ENCODE measurements at places on chromosomes 2 and 18.

DNA sequence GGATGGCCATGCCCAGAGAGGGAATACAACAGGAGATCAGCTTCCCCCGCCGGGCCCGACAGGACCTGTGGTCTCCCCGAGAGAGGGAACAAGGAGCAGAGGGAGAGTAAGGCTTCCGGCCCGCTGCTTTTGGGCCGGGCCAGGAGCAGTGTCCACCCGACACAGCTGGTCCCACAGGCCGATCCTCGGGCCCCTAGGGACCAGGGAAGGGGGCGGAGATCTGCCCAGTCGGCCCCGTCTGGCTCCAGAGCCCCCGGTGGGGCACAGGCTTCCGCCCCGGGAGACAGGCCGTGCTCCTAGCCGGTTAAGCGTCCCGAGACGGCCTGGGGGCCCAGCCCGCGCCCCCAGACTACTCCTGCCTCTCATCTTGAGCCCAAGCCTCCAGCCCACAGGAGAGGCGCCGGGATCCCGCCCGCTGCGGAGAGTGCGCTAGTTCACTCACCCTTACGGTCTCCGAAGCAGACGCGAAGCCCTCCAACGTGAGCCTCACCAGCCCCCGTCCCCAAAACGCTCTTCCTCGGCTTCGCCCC is at the start of gene MCFD2:
Gene MCFD2, minus strand, starts transcription at position 526 of the 530 bp plus-strand sequence. CDS start 6,635 bp downstream, outside the sequence.
- no peak for DNase-seq

DNA sequence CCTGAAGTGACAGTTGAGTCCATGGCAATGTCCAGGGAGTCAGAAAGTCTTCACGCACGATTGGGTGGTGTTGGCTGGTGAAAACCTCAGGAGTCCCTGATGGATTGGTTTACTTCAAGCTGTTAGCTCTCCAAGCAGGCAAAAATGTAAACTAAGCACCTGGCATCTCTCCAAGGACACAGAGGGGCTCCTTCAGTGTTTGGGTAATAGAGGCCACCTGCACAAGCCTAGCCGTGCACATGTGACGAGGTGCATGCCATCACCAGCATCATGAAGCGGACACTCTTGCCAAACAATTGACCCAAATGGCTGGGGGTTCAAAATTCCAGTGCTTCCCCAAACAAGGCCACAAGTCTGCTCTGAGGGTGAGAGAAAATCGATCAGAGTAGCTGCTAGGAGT is 104.7 kb upstream of the CD302 start:
- DNase-seq = no peak

DNA sequence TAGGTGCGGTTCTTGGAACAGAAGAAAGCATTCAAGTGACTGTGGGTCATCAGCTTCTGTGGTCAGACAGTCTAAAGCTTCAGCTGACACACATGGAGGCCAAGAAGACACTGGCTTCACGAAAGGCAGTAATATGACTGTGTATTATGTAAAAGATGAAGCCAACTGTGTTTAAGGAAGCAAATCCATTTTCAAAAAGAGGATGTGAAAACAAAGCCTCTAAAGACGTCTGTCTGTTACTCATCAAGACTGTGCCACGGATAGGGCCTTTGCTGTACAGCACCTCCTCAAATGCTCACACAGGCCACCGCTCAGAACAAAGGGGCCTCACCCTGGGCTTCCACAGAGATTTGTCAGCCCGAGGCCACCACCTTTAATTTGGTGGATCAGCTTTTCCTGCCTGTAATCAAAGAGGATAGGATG is 21.1 kb upstream of the TMEM163 start:
- DNase-seq = no peak

GRCh38 chr2:120105360-120105759 is 92.5 kb downstream of the EPB41L5 start:
- no peak for DNase-seq

DNA sequence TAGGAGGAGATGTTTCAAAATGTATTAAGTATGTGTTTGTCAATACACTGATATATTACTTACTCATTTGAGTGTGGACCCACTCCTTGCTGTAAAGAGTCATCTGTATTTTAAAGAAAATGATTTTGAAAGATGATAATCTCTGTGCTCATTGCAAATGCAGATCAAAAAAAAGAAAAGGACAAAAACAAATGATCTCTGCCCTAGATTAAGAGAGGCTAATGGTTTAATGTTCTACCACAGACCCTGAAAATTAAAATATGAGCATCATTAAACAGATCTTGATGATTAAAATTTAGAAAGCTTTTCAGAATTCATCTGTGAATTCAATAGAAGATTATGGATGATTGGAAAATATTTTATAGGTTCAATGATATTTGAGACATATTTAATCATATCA is 136.5 kb downstream of the CNTNAP5 start:
- no peak for DNase-seq

DNA sequence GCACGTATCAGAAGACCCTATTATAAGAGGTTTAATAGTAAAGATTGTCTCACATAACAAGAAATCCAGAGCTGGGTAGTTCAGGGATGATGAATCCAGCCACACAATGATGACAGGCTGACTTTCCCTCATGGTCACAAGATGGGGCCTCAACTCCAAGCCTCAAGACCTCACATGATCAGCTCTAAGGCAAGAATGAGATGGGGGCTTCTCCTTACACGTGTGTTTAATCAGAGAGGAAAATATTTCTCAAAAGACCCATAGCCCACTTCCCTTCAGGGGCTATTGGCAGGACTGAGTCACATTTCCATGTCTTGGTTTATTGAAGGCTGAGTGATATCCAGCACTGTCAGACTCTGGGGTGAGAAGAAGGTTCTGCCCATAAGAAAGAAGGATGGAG is 100.2 kb upstream of the FOSL2 start:
- no peak for DNase-seq

- DNase-seq = no peak
These were observed 25.8 kb downstream of the TBC1D8 start for GRCh38 chr2:101125374-101125773.

GRCh38 chr2:217816396-217816869 is 186.4 kb downstream of the TNS1 start:
- DNase-seq = no peak

GRCh38 chr2:238344517-238344916 is 24.2 kb downstream of the TRAF3IP1 start:
- DNase-seq = no peak

DNA sequence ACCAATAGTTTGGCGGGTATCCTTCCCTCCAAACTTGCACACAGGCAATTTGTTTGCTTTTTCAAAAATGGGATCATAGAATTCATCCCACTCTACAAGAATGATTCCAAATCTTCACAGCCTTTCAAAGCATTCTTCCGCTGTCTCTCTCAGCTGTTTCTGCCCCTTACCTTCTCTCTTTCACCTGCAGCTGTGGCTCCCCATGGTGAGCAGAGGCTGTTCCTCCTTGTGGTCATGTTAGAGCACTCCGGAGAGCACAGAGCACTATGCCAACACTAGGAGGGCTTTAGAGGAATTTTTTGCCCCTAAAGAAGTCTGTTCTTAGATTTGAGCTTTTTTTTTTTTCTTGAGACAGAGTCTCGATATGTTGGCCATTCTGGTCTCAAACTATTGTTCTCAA is 30.4 kb downstream of the MTHFD2 start:
- no peak for DNase-seq

GRCh38 chr2:96525211-96525507 is 11.4 kb upstream of the ARID5A start:
- DNase-seq = no peak

GRCh38 chr2:69493268-69493667 is 56.0 kb upstream of the NFU1 start:
- no peak for DNase-seq

- DNase-seq = no peak
These were observed 21.6 kb upstream of the PDIA6 start for GRCh38 chr2:10834068-10834655.

DNA sequence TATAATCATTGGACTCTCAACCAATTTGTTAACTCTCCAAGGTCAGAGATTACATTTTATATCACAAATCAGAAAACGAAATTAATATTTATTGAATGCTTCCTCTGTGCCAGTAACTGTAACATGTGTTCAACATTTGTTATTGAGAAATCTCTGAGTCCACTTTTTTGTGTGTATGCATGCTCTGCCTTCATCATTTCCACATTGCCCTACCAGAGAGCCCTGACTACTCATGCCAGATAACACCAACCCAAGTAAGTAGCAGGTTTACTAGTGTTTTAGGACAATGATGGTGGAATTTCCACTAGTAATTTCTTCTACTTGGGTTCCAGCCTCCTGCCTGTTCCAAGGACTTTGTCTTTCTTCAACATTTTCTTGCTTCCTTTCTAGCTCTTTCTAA is 14.2 kb upstream of the FAP start:
- no peak for DNase-seq

DNA sequence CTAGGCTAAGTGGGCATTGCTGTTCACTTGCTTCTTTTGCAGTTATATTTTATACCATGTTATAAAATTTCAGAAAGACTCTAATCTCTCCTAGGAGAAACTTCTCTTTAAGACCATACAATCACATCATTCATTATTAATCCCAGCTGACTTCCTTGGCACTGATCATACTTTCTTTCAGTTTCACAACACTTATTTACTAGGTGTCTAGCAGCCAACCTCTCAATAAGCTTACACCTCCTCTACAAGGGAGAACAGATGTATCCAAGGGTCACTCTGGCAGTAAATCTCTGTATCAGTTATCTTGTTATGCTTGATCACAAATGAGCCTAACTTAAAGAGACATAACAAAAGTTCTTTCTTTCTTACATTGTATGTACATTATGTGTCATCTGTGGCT is 69.8 kb upstream of the EPB41L5 start:
- no peak for DNase-seq

DNA sequence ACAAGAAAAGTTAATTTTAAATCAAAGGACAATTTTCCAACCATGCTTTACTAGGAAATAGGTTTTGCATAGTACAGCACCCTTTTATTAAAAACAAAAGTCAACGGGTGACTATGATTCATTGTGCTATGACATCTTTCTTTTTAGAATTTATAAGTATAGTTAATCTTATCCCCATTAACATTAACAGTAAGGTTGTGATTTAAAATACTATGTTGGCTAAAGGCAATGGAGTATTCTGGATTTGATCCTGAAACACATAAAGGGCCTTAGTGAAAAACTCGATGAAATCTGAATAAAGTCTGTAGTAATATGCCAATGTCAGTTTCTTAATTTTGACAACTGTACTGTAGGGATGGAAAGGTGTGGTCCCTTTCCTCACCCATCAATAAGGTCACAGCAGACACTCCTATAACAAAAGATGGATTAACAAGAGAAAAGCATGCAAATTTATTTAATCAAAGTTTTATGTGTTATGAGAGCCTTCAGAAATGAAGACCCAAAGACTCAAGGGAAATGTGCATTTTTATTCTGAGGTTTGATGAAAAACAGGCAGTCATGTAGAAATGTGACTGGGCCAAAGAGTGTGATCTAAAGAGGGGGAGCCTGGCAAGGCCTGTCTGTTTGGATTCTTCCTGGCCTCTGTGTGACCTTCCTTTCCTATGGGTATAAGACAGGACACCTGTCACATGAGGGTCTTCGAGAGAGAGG is 731.4 kb downstream of the TSN start:
- DNase-seq = no peak

DNA sequence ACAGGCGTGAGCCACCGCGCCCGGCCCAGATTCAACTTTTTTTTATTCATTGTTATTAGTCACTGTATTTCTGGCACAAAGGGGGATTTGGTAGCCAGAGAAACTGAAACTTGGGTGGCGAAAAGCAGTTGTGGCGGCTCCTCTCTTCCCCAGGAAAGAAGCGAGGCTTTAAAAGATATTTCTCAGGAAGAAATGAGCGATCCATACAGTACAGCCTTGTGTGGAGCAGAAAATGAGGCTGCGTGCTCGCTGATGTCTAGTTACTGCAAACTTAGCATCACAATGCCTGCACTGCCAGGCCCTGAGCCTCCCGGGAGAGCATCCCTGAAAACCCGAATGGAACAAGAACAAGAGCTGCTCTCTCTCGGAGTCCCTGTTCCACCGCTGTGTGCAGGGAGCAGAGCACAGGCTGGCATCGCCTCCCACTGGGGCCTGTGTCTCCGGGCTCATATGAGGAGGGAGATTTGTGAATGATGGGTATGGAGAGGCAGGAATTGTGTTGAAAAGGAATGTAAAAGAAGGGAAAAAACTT is 234.0 kb downstream of the ZNF516 start:
- DNase-seq = no peak

GRCh38 chr2:110674620-110675555 is 3.0 kb downstream of the BUB1 start:
- DNase-seq = no peak

GRCh38 chr18:56373601-56374000 is 264.8 kb downstream of the TXNL1 start:
- DNase-seq = no peak

DNA sequence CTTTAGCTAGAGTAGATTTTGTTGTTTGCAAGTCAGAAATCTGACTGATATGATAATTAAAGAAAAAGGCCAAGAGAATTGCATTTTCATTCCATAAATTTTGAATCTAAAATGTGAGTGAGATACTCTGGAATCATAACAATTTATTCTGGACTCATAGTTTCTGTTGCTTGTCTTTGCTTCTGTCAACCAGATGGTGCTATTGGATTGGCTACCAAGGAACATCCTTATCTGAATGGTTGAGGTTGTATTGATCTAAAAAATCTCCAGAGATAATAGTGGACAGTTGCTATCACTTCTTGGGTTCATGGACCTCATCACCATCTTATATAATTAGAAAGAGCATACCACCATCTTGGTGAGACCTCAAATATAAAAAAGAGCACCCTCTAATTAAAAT is 34.0 kb upstream of the CPS1 start:
- DNase-seq = no peak

GRCh38 chr2:58688813-58689212 is 447.7 kb upstream of the FANCL start:
- DNase-seq = no peak

DNA sequence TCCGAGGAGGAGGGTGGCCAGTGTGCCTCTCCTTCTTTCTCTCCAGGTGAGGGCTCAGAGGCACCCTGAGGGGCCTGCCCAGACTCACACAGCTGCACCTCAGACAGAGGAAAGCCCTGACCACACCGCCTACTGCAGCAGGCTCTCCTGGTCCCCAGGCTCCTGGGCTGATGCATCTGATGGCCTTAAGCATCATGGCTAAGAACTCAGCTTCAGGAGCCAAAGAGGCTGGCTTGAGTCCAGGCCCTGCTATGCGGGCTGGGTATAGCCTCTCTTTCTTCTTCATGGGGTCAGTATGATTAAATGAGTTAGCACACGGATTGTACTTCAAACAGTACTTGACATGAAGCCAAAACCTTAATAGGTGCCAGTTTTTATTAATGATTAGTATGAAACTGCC is 89.6 kb downstream of the TGFA start:
- no peak for DNase-seq

- no peak for DNase-seq
These were observed 267.2 kb downstream of the EPHA4 start for GRCh38 chr2:221304916-221305315.
